Stimulated activated CD4-positive, alpha-beta T cell treated with anti-CD3 and anti-CD28 coated beads, TNF-alpha, amount 100 ng/mL, for 4 hours (primary cell): ENCODE measurements at places on chromosomes 7 and 10.

- DNase-seq, result no peak
These were observed 110.6 kb downstream of the RAB11FIP2 start for GRCh38 chr10:117936141-117936540.

DNA sequence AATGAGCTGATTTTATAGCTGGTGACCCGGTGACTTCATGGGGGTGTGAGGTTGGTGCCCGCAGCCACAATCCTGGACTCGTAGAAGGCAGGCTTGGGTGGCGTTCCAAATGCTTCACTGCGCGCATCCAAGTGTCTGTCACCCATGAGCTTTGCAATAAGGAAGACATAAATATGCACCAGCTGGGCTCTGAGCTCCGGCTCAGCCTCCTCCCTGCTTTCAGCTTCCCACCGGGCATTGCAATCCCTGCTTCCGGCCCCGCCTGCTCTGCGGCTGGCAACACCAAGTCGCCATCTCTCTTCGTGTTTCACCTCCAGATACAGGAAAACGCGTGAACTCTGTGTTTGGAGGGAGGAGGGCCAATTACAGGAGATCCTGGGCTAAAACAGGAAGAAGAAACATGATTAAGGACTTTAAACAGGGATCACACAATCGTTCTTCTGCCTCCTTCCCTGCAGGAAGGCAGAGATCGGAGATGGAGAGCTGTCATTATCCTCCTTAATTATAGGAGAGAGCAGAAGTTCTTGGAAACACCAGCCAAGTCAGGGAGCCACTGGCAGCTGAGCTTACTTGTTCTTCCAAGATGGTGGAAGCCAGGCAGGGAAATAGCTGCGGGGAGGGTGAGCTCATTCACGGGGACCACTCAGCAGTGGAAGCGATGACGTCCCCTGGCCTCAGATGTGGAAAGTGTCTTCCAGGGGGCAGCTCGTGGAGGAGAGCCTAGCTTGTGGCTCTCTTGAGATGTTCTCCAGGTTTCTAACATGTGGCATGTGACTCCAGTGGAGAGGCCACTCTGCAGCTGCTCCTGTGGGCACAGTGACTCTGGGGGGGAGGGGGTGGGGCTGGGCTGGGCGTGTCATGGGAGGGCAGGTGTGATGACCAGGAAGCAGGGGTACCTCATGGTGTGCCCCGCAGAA is 134.9 kb downstream of the CAMK1D start:
- DNase-seq, result no peak

DNA sequence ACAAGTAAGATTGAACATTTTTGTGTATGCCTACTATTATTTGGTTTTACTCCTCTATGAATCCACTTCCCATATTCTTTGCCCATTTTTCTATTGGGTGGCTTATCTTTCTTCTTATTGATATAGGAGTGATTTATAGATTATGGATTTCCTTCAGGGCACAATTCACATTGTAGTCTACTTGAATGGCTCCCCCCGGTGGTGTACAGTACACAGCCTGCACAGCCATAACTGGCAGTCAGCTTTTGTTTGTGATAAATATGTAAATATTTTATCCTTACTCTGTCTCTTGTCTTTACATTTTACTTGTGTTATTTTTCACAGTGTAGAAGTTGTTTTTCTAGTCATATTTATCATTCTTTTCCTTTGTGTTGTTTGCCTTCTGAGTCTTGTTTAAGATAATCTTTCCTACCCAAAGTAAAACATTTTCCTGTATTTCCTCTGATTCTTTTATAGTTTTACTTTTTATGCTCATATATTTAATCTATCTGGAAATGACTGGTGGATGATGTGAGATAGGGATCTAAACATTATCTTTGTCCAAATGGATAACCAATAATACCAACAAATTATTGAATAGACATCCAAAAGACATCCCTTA is 23.9 kb upstream of the CALD1 start:
- no peak for DNase-seq

- DNase-seq, result no peak
These were observed 7.8 kb downstream of the NOD1 start for GRCh38 chr7:30470771-30471170.

- DNase-seq, result no peak
These were observed 78.4 kb upstream of the FAM133B start for GRCh38 chr7:92668564-92668963.

- no peak for DNase-seq
These were observed 31.2 kb downstream of the MYL10 start for GRCh38 chr7:101597941-101598340.

DNA sequence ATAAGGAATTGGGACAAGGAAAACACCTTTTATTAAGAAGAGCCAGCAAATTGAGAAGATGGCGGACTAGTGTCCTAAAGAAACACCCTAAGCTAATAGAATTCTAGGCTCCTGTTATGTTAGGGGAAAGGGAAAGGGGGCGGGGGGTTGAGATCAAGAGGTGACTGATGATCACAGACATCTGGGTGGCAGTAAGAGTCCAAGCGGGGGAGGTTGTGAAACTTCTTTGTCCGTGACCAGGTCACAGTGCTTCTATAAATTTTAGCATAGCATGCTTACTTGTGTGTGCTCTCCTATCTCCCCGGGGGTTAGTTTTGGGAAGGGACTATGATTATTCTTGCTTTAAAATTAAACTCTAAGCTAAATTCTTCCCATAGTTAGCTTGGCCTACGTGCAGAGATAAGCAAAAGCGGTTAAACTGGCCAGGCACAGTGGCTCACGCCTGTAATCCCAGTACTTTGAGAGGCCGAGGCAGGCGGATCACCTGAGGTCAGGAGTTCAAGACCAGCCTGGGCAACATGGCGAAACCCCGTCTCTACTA is 262.1 kb downstream of the SKIDA1 start:
- DNase-seq, result no peak

- no peak for DNase-seq
These were observed 125.4 kb downstream of the SEMA3D start for GRCh38 chr7:85061456-85061855.

GRCh38 chr10:71202314-71202713 is 10.1 kb upstream of the UNC5B start:
- DNase-seq, result no peak

GRCh38 chr10:32415361-32415760 is 30.6 kb upstream of the CCDC7 start:
- no peak for DNase-seq

GRCh38 chr10:25778646-25779045 is 155.4 kb upstream of the MYO3A start:
- no peak for DNase-seq

GRCh38 chr10:96614515-96614914 is 27.7 kb upstream of the TM9SF3 start:
- DNase-seq, result no peak

DNA sequence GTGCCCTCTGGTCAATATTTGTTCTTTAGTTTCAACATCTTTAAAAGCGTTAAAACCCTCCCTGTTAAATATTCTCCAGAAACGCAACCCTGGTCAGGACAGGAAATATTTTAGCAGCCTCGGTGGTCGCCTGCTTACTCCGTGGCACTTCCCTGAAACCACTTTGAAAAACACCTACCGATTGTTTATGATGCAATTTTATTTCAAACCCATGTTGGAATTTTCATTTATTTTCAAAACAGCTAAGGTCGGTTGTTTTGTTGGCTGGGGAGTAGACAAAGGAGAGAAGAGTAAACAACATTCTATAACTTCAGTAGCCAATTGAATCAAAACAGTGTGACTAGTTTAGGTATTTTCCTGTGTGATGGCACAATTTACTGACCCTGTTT is 733 bp upstream of the RBP4 start:
- no peak for DNase-seq

- no peak for DNase-seq
These were observed 546.8 kb downstream of the LRMDA start for GRCh38 chr10:75978213-75978612.

DNA sequence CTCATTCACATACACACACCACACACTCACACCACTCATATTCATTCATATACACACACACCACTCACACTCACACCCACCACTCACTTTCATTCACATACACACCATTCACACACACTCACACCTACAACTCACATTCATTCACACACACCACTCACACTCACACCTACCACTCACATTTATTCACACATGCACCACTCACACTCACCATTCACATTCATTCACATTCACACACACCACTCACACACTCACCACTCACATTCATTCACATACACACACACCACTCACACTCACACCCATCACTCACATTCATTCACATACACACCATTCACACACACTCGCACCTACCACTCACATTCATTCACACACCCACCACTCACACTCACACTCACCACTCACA is 25.4 kb upstream of the C10orf120 start:
- DNase-seq, result no peak

GRCh38 chr7:129169171-129169671 is 19.2 kb upstream of the SMO start:
- DNase-seq, result no peak

DNA sequence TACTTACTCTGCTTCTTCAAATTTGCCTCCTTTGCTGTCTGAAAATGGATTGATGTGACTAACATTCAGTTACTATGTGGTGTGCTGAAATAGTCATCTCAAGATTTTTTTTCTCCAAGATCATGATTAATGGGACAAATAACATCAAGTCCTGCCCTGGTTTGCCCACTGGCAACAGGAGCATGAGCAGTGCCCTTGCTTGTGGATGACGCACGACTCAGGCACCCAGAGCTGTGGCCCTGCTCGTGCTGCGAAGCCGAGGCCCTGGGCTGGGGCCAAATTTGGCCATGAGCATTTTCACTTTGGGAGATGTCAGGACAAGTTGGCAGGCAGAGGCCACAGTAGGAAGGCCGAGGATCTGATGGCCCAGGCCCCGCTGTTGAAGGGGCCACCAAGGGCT is 239.8 kb upstream of the IGFBP3 start:
- no peak for DNase-seq

DNA sequence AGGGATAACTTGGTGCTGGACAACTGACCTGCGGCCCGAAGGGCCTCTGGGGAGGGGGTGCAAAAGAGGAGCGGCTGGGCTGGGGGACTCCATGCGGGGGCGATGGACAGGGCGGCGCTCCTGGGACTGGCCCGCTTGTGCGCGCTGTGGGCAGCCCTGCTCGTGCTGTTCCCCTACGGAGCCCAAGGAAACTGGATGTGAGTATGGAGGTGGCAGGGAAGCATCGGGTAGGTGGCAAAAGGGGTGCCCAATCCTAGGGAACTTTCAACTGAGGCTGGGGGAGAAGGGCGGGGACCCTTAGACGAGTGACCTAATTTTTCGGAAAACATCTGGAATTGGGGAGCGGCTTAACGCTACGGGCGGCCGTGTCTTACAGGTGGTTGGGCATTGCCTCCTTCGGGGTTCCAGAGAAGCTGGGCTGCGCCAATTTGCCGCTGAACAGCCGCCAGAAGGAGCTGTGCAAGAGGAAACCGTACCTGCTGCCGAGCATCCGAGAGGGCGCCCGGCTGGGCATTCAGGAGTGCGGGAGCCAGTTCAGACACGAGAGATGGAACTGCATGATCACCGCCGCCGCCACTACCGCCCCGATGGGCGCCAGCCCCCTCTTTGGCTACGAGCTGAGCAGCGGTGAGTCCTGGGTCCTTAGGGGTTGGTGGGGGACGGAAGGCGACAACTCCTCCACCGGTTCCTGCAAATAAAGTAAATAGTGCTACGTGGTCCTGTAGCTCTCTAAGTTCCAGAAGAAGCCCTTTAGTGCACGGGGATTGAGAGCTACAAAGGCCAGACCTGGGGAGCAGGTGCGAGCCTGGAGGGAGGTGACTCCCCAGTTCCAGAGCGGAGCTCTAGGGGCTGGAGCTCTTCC is 622 bp downstream of the WNT16 start:
- no peak for DNase-seq

GRCh38 chr10:99775850-99776249 is 6.6 kb upstream of the ABCC2 start:
- DNase-seq, result no peak

- no peak for DNase-seq
These were observed 388 bp downstream of the CNOT4 start for GRCh38 chr7:135509589-135509838.

GRCh38 chr7:35316549-35316948 is 62.6 kb upstream of the TBX20 start:
- DNase-seq, result no peak

GRCh38 chr7:5429253-5429856 is 5.7 kb upstream of the TNRC18 start:
- DNase-seq, result no peak
